Left ventricle myocardium inferior (tissue), 1 donor: ENCODE measurements at places on chromosomes 1 and 21.

DNA sequence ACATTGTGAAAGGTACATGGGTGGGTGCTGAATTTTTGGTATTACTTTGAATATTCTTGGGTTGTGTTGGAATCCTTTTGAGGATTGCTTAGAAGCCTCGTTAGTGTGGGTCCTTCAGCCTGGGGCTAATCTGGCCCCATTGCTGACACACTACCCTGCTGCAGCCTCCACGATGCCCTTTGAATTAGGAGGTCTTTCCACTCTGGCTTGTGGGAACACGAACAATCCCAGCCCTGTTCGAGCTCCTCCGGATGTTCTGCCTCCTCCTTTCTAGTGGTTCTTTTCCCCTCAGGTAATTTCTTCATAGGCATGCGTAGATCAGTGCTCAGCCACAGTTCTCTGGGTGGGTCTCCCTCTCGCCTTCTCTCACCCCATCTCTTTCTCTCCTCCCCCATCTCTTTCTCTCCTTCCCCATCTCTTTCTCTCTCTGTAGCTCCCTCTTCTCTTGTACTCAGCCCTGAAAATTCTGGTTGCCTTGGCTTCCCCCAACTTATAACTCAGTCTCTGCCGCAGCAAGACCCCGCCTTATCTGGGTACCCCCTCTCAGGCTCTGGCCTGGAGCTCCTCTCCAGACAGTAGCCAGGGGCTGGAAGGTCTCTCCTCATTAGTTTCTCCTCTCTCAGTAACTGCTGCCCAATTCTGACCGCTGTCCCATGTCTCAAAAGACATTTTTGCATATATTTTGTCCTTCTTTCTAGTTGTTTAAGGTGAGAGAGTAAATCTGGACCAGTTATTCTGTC lies 46.0 kb upstream of the SLC19A1 start:
- DNase-seq, result no peak

DNA sequence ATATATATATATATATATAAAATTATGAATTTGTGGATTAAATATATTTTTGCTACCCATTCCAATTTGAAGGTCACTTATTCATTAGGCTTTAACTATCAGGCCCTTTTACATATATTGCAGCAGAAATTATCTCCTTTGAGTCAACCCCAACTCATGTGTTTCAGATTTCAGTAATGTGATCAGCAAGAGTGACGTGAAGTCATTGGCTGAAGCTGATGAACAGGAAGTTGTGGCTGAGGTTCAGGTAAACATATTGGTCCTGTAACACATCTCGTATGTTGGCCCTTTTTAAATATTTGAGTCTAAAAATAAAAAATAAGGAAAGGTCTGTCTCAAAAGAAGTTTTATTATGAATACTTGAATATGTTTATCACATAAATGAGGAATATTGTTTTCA lies 8.5 kb downstream of the VPS45 start:
- DNase-seq, result no peak

- no peak for DNase-seq
Measured at GRCh38 chr21:38494251-38494642, 4.0 kb downstream of the ERG start.

DNA sequence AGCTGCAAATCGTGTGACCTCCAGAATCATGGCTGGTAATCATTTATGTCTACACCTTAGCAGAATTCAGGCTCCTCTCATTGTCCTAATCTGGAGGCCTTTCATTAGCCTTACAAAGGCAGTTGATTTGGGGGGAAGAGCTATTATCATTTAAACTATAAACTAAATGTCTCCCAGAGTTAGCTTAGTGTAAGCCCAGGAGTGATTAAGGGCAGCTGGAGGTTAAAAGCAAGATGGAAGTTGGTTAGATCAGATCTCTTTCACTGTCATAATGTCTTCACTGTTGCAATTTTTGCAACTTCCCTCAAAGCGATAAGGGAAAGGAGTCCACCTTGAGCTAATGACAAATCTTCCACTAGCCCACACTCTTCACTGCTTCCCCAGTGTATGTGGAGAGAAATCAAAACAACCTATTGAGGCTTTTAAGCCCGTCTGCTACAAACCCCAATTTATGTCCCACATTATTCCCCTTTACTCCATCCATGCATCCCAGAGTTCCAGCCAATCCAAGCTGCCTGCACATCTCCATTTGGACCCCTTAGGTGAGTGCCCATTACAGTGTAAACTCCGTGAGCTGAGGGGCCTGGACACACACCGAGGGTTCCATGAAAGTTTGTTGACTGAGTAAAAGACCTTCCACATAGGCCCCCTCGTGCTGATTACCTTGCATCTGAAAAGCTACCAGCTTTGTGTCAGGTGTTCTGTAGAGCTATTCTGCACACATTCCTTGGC lies 61.5 kb upstream of the KLHDC7A start:
- no peak for DNase-seq
